NCI-H1694 (cell line): ENCODE measurements at places on chromosomes 6 and 20.

- DNase-seq = no peak
Measured at GRCh38 chr6:36054956-36055355, 27.3 kb downstream of the MAPK14 start.

- no peak for DNase-seq
Measured at GRCh38 chr6:170081556-170081955, 209.3 kb downstream of the DLL1 start.

GRCh38 chr20:37218441-37218840, 39.1 kb upstream of the MROH8 start:
- DNase-seq = no peak

DNA sequence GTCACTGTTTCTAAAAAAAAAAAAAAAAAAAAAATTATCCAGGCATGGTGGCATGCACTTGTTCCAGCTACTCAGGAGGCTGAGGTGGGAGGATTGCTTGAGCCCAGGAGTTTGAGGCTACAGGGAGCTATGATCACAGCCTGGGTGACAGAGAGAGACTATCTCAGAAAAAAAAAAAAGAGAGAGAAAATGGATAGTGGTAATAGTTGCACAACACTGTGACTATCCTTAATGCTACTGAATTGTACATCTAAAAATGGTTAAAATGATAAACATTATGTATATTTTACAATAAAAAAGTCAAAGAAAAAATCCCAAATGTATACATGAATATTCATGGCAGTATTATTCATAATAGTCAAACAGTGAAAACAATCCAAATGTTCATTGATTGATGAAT, 23.0 kb downstream of the FERMT1 start:
- DNase-seq = no peak

DNA sequence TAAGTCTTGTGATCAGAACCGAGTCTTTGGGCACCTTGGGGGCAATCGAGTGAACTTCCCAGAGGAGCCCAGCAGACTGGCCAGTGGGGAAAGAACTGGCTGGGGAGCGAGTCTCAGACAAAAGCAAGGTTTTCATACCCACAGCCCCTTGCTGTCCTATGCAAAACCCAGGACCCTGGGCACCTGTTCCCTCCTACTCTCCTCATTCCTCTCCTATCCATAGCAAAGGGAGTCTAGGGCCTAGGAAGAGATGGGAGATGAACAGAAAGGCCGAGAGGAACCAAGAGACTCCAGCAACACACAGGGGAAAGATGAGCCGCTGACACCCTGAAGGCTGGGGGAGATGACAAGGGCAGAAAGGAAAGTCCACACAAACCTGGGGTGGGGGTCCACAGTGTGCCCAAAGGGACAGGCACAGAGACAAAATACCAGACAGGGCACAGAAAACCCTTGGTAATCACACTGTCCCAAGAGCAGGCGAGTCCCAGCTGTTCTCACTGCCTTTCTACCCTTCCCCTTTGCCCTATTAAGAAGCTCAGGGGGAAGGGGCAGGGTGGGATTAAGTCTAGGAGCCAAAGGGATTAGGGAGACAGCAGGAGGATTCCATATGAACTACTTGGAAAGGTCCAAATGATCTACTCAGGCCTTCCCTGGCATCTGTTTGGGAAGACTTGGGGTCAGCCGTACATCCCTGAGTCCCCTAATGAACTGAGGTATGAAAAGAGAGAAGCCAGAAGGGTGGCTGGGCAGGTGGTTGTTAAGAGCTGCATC, 6.5 kb downstream of the PPP1R18 start:
- DNase-seq = no peak
